ENCODE measurements at places on chromosomes 2 and 18. TPM values are rescaled to one million over a fixed set of nuclear protein-coding genes. Genes with fewer than 3 reads are reported as not detected.

EFHD1 gene
- 0.17 TPM for total RNA-seq

DGKD gene
- 20.6 TPM for total RNA-seq

MDH1B gene
- total RNA-seq: 0.86 TPM

RIT2 gene
- total RNA-seq: not detected

NOSTRIN gene
- total RNA-seq: not detected

ALK gene
- total RNA-seq: not detected

DNAJC5G gene
- total RNA-seq: not detected

LYG2 gene
- total RNA-seq: 0.15 TPM

Data from HepG2 (cell line).